ENCODE measurements at places on chromosomes 2 and 18.

DNA sequence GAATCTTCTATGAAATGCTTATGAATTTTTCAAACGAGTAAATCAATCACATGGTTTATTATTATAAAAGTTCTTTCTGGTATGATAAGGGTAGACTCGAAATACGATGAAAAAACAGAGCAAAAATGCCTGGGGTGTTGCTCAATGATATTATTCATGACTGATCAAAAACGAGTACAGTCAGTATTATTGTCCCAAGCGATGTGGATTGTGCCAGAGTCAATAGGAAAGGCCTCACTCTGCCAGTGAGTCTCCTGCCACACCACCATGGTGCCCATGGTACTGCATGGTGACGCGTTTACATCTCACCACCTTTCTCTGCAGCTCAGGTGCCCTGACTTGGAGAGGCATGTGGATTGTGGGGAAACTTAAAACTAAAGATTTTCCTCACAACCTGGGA is 58.5 kb downstream of the KCTD1 start:
- no peak for DNase-seq

- peak; percentile 34 for DNase-seq
Observed at GRCh38 chr2:186909095-186909494, 60.1 kb upstream of the ZSWIM2 start.

GRCh38 chr2:40740419-40740818 is 288.5 kb upstream of the SLC8A1 start:
- no peak for DNase-seq

DNA sequence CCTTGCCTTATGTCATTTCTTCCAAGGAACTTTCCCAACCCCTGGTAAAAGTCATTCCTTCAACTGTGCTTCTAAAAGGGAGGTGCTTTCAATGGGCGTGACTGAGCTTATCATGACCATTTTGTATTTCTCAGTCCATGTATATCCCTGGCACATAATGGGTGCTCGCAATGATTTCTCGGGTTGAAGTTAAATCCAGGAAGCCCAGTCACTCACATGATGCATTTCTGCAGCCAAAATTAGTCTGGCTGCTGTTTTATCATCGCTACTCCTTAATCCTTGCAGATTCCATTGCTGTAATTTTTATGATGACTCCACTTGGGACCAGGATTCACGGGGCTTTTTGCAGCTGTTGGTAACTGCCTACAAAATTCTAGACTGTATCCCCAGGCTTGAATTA is 25.9 kb upstream of the RFX8 start:
- no peak for DNase-seq

DNA sequence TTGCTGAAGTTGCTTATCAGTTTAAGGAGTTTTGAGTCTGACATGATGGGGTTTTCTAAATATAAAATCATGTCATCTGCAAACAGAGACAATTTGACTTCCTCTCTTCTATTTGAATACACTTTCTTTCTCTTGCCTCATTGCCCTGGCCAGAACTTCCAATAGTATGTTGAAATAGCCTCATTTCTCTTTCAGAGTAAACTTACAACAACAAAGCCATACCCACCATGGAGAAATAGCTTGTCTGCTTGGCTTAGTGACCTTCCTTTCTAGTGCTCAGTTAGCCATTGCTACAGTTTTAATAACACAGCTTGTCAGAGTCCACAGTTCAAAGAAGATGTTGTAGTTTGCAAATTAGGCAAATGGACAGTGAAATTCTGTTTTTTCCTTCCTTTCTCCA is 228.0 kb downstream of the ETAA1 start:
- no peak for DNase-seq

GRCh38 chr2:238730001-238730669 is 117.8 kb upstream of the TWIST2 start:
- DNase-seq: no peak

GRCh38 chr2:45320956-45321355 is 290.1 kb downstream of the SRBD1 start:
- DNase-seq: no peak

GRCh38 chr2:65503746-65504145 is 71.3 kb upstream of the SPRED2 start:
- no peak for DNase-seq

DNA sequence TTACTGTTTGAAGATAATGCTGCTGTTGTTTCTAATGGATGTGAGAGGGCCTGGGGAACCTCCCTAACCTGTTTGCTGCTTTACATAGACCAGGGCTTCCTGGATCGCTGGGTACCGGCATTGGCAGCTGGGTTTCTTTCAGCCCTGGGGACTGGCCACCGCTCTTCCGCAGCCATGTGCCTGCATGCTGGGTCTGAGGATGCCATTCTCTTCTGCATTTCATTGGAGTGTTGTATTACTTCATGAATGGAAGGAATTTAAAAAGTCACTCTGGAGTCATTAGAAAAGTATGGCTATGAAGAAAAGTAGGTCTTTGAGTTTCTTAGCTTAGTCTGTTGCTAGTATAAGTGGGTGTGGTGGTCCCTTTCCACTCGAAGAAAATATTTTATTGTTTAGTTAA is 107.3 kb upstream of the MGAT5 start:
- DNase-seq: no peak

All from NCI-H2227 treated with DMSO at 0.1 percent for 48 hours (cell line).